ENCODE measurements at places on chromosomes 16 and 17.

- no peak for DNase-seq
These were observed 41.3 kb upstream of the GFOD2 start for GRCh38 chr16:67760206-67760955.

DNA sequence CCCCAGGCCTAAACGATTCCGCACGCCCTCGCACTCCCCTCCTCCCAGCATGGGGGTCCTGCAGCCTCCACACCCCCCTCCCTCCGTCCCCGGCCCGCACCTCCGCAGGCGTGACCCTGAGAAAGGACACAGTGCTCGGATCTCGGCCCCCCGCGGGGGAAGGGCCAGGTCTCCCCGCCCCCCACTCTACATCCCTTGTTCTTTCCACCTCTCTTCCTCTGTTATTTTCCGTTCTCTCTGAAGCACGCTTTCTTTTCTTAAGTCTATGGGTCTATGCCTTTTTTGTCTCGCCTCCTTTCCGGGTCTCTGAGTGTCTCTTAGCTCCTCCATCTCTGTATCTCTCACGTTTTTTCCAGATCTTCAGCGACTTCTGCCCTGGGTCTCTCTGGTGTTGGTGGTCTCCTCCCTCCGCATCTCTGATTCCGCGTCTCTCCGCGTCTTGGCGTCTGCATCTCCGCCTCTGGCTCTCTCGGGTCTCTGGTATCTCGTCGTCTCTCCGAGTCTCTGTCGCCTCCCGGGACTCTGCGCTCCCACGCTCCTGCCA is 2.1 kb upstream of the HES7 start:
- DNase-seq: no peak

- no peak for DNase-seq
These were observed 39.3 kb downstream of the DHRS7B start for GRCh38 chr17:21165922-21166594.

DNA sequence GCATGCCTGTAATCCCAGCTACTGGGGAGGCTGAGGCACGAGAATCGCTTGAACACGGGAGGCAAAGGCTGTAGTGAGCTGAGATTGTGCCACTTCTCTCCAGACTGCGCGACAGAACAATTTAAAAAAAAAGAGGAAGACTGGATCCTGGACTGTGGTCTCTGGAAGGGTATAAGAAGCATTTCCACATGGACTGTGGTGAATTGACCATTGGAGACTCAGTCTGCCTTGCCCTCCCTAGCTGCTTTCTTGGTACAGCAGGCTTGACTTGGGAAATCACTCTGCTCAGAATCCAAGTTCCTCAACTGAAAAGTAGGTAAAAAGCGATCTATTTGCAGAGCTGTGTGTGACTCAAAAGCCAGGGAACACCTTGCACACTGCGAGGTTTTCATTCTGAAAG is 1.0 kb upstream of the MGRN1 start:
- DNase-seq: no peak

GRCh38 chr17:31492206-31492605 is 100.7 kb downstream of the RAB11FIP4 start:
- no peak for DNase-seq

DNA sequence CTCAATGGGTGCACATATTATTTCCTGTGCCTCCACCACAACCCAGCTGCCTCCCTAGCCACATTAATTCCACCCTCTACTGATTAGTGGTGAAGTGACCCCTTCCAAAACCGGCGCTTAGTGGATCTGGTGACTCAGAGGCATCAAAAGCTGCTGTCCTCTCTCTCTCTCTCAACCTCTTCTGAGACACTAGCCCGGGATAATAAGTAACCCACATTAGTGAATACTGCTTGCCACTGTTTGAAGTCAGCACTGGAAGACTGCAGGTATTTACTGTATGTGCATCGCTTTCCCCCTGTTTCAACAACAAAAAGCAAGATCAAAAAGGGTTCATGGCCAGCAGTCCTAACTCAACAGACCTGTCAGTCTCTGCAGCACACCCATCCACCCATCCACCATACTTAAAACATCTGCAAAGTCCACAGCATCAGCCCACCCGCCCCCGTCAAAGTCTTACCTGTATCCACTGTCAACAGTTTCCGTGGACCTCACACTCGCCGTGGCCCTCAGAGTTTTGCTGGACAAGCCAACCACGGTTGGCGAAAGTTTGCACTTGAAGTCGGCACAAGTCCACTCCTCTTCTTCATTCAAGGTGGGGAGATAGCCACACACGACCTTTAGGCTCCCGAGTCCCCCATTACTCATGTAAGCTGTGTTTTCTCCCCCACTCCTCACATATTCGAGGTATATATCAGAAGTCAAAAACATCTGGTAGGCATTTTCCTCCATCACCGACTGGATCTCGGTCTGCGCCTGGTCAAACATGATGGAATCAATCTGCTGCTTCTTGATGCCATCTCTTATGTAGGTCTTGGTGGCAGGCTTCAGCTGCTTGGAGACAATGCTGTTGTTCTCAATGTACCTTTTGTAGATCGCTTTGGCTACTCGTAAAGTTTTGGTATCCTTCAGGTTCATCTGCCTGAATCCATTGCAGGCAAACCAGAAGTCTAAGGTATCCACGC is 3.8 kb downstream of the AXIN2 start:
- DNase-seq: peak; percentile 11

- no peak for DNase-seq
These were observed 50.7 kb downstream of the ACTG1 start for GRCh38 chr17:81461607-81462500.

- no peak for DNase-seq
These were observed 7.3 kb downstream of the HS3ST4 start for GRCh38 chr16:25699069-25699468.

- DNase-seq: no peak
These were observed 83.0 kb downstream of the ABCC1 start for GRCh38 chr16:16032271-16032979.

DNA sequence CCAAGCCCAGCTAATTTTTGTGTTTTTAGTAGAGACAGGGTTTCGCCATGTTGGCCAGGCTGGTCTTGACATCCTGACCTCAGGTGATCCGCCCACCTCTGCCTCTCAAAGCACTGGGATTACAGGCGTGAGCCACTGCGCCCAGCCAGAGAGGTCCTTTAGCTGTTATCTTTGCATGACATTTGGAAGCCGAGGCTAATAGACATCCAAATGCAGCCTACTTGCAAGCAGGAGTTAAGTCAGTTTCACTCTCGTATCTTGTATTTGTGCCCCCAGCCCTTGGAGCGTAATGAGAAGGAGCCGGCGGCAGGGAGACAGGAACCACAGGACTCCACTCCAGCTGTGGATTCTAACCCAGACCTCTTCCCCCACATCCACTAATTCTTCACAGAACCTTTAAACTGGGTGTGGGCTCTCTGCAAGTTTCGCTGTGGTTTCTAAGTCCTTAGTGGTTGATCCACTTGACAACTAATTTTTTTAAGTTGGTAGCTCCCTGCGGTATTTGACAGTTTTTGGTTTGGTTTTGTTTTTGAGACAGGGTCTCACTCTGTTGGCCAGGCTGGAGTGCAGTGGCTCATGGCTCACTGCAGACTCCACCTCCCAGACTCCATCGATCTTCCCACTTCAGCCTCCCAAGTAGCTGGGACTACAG is 3.1 kb upstream of the CYTH1 start:
- DNase-seq: no peak

GRCh38 chr16:28879261-28879840 is 1.1 kb downstream of the ATP2A1 start:
- no peak for DNase-seq

DNA sequence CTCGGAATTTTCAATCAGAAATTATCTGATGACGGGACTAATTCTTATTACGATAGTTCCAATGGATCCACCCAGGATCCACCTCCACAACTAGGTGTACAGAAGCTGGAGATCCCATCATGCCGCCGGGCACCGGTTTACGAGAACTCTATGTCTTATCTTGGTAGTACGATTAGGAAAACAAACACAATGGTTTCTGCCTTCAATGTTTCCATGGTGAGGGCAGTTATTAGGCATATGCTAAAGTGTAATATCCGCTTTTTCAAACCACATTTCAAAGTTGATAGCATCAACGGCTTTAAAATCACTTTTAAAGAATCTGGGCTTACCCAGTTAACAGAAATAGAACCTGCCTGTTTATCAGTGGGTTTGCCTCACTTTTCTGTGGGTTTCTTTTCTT is 705.7 kb downstream of the MAF start:
- peak; percentile 22 for DNase-seq

DNA sequence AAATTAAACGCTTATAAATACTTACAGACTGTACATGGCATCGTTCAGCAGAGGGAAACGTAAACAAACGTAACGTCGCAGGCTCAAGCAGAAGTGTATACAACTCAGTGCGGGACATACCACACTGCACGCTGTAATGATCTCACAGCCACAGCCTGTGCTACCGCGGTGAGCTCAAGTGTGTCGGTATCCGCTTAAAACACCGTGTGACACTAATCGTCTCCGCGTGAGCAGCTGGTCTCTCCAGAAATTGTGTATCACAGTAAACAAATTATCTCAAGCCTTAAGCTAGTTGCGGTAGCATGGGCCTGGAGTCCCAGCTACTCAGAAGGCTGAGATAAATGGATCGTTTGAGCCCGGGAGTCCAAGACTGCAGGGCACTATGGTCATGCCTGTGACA is 115.3 kb downstream of the ANKRD11 start:
- DNase-seq: no peak

GRCh38 chr16:10926094-10926493 is 16.2 kb downstream of the DEXI start:
- no peak for DNase-seq

- no peak for DNase-seq
These were observed 143.0 kb upstream of the ZFHX3 start for GRCh38 chr16:73190688-73191659.

DNA sequence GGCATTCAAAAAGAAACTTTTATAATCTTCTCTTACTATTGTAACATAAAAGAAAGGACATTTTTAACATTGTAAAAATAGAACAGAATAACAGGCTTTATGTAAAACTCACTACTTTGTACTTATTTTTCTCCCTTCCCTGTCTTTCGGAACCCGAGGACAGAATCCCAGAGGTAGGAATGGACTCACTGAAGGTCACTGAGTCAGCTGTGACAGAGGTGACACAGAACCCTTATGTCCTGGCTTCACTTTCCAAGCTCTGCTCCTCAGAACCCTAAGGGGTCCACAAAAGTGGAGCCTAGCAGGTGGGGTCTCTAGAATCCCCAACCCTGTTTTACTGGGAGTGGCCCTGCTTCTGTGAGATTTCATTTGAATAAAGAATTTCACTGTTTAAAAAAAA is 3.7 kb downstream of the KCTD13 start:
- no peak for DNase-seq

GRCh38 chr17:21549107-21549687 is 143.1 kb upstream of the KCNJ18 start:
- no peak for DNase-seq

GRCh38 chr16:17166095-17166494 is 304.7 kb downstream of the XYLT1 start:
- no peak for DNase-seq

Data from activated CD4-positive, alpha-beta T cell treated with anti-CD3 and anti-CD28 coated beads, Interleukin-2, amount 50 U/mL, for 4 hours (primary cell).